Right atrium auricular region (tissue), 2 donors: ENCODE measurements at places on chromosomes 4 and X. TPM values are rescaled to one million over a fixed set of nuclear protein-coding genes. Genes with fewer than 3 reads are reported as not detected.

GRCh38 chrX:40420899-40421729 lies 159.7 kb upstream of the ATP6AP2 start:
- H3K27me3 ChIP-seq, result no peaks in the 10 kb centered on the region
- H3K4me1 ChIP-seq, result no peaks in the 10 kb centered on the region
- no peaks in the 10 kb centered on the region for H3K36me3 ChIP-seq
- no peak for DNase-seq
- no peak overlapping the region for H3K27ac ChIP-seq

DNA sequence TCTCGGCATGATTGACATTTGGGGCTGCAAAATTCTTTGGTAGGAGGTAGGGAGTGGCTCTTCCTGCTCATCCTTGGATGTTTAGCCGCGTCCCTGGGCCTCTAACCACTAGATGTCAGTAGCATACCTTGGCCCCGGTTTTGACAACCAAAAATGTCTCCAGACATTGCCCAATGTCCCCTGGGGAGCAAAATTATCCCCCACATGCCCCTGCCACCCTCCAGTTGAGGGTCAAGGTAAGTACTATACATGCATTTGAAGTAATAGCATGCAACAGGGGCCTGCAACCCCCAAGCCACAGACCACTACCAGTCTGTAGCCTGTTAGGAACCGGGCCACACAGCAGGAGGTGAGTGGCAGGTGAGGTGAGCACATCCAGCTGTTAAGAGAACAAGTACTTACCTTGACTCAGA lies 17.6 kb upstream of the KIAA1210 start:
- no peak for DNase-seq
- H3K4me3 ChIP-seq, result no peak overlapping the region

- H3K36me3 ChIP-seq, result no peaks in the 10 kb centered on the region
- no peaks in the 10 kb centered on the region for H3K27me3 ChIP-seq
- H3K4me3 ChIP-seq, result no peak overlapping the region
- no peaks in the 10 kb centered on the region for H3K4me1 ChIP-seq
- no peak for DNase-seq
Measured at GRCh38 chrX:121546317-121546716, 498.9 kb downstream of the GLUD2 start.

DNA sequence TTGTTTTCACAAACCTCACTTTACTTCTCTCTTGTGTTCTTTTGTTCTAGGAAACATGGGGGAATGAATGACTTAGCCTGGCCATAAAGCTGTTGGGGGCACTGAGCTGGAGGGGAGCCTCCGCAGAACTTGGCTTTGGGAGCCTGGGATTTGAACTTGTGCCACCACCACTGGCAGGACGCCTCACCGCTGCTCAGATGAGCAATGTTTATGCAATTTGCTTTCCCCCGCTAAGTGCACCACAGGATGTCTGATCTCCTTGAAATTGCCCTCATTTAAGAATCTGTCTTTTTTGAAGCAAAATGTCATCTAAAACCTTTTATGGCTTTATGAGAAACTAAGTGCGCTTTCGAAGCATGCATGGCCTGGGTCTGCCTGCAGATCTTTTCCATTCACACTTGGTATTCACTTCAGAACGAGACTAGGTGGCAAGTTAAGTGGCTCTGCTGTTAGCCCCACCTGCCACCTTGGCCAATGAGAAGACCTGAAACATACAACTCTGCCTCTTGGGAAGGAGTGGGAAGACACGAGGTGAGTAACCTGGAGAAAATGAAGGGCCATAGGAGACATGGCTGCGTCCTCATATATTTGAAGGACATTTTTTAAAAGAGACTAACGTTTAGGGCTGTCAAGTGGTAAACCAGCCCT lies 119.3 kb downstream of the LDB2 start:
- H3K27me3 ChIP-seq, result no peaks in the 10 kb centered on the region
- H3K36me3 ChIP-seq, result no peaks in the 10 kb centered on the region
- H3K4me1 ChIP-seq, result no peaks in the 10 kb centered on the region
- no peak overlapping the region for H3K27ac ChIP-seq

DNA sequence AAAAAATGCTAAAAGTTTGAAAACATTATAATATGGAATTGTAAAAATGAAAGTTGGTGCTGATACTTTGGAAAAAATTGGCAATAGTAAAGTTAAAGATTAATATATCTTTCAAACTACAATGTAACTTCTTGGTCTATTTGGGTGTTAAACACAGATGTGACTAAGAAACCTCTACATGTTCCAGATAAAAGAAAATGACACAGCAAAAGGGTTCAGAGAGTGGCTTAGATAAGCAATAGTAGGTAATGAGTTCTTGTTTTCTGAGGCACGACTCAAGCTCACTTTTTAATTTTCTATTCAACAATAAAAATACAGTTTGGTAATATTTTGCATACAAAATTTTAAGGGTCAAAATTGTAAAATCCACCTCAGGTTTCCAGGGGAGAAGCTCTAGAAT lies 292.7 kb downstream of the GALNTL6 start:
- DNase-seq, result no peak
- H3K4me3 ChIP-seq, result no peak overlapping the region
- no peaks in the 10 kb centered on the region for H3K27me3 ChIP-seq
- H3K27ac ChIP-seq, result no peak overlapping the region
- no peaks in the 10 kb centered on the region for H3K36me3 ChIP-seq

- H3K27me3 ChIP-seq, result no peaks in the 10 kb centered on the region
- H3K36me3 ChIP-seq, result no peaks in the 10 kb centered on the region
- no peak overlapping the region for H3K4me3 ChIP-seq
- H3K4me1 ChIP-seq, result no peaks in the 10 kb centered on the region
- H3K27ac ChIP-seq, result no peak overlapping the region
Measured at GRCh38 chr4:89586864-89587263, 250.1 kb downstream of the SNCA start.

GRCh38 chr4:66219401-66219800 lies 549.1 kb upstream of the EPHA5 start:
- H3K27ac ChIP-seq, result no peak overlapping the region
- no peaks in the 10 kb centered on the region for H3K27me3 ChIP-seq
- H3K4me1 ChIP-seq, result no peaks in the 10 kb centered on the region
- no peaks in the 10 kb centered on the region for H3K36me3 ChIP-seq

DNA sequence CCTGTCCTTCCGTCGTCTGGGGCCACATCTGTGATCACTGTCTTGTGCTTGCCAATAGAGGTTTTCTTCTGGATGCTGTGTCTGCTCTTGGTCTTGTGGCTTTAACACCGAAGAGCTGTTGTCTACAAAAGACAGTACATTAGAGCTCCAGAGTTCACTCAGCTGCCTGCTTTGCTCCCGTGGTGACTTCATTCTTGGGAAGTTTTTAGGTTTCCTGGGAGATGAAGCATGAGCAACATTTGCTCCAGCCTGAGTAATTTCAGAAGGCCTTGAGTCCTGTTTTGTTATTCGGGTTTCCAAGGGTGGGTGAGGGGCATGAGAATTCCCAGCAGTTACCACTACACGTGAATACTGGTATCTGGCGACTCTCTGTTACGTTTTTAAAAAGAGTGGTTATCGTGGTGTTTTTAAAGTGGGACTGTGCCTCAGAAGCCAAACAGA lies 189.2 kb downstream of the SHROOM3 start:
- H3K4me3 ChIP-seq, result no peak overlapping the region
- no peaks in the 10 kb centered on the region for H3K27me3 ChIP-seq
- peak; percentile 67 for DNase-seq
- peak overlapping the region; percentile 35 for H3K27ac ChIP-seq
- H3K4me1 ChIP-seq, result peaks cover 15% of the 10 kb centered on the region
- H3K36me3 ChIP-seq, result no peaks in the 10 kb centered on the region

DNA sequence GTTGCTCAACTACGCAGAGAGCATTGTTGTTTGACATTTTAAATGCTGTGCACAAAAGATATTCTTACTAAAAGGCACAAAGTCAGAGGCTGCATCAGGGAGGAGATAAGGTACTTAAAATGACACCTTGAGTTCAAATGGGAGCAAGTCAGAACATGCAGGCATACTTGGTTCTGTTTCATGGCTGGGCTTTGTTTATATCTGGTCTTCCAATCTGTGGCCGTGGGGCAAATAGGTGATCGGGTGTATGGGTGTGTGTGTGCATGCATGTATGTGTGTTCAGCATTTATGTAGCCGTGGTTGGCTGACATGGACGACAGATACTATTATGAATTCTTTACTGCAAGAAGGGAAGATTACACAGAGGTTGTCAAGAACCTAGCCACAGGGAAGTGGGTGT lies 106.1 kb downstream of the RASL11B start:
- no peaks in the 10 kb centered on the region for H3K4me1 ChIP-seq
- no peak overlapping the region for H3K4me3 ChIP-seq
- DNase-seq, result no peak
- H3K36me3 ChIP-seq, result no peaks in the 10 kb centered on the region
- H3K27me3 ChIP-seq, result no peaks in the 10 kb centered on the region
- H3K27ac ChIP-seq, result no peak overlapping the region

GRCh38 chr4:159197260-159197884 lies 94.5 kb downstream of the RAPGEF2 start:
- H3K4me1 ChIP-seq, result peaks cover 36% of the 10 kb centered on the region
- peak overlapping the region; percentile 19 for H3K4me3 ChIP-seq
- DNase-seq, result no peak
- no peaks in the 10 kb centered on the region for H3K36me3 ChIP-seq
- H3K27ac ChIP-seq, result peak overlapping the region; percentile 31

- no peaks in the 10 kb centered on the region for H3K27me3 ChIP-seq
- no peak overlapping the region for H3K27ac ChIP-seq
- H3K36me3 ChIP-seq, result no peaks in the 10 kb centered on the region
Measured at GRCh38 chr4:127224556-127224955, 408.2 kb upstream of the INTU start.

DNA sequence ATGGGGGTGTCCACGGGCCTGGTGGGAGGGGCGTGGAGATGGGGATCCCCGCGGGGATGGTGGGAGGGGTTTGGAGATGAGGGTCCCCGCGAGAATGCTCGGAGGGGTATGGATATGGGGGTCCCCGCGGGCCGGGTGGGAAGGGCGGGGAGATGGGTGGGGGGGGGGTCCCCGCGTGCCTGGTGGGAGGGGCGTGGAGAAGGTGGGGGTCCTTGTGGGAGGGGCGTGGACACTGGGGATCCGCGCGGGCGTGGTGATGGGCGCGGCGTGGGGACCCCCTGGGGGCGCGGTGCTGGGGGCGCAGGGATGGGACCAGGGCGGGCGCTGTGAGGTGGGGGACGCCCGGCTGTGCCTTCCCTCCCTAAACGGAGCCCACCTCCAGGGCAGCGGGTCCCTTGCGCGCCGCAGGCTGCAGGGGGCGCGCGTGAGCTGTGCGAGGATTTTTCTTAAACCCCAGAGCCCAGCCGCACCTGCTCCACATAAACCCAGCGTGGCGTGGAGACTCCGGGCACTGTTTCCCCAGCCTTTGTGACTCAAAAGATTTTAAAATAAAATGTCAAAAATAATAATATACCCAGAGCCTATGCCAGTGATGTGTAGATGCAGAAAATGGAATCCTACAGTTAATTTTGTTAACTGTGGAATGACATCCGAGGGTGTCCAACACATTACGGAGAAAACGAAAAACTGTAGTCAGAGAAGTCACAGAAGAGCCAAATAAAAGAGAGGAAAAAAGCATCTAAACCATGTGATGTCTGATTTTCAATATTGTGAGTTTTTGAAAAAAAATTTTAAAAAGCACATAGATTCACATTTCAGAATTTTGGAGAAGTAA lies 1.5 kb upstream of the ASMTL start:
- H3K27me3 ChIP-seq, result no peaks in the 10 kb centered on the region
- peak; percentile 87 for DNase-seq
- H3K4me3 ChIP-seq, result peak overlapping the region; percentile 79
- H3K36me3 ChIP-seq, result no peaks in the 10 kb centered on the region
- peak overlapping the region; percentile 75 for H3K27ac ChIP-seq
- H3K4me1 ChIP-seq, result peaks cover 18% of the 10 kb centered on the region

DNA sequence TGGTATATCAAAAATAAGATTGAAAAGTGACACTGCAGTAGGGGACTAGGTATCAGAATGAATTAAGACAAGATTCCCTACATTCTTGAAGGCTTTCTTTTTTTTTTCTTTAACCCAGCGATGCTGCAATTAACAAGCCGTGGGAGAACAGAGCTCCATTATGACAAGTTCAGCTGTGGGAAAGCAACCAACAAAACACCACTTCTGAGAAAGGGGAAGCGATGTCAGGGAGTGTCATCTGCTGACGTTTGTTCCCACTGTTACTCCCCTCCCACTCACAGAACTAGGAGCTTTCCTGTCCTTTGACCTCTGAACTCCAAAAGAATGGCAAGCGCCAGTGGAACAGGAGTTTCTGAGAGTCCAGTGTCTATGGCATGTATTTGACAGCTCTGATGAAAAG lies 90.2 kb upstream of the SLITRK2 start:
- H3K27me3 ChIP-seq, result no peaks in the 10 kb centered on the region
- no peaks in the 10 kb centered on the region for H3K4me1 ChIP-seq
- no peak overlapping the region for H3K27ac ChIP-seq
- H3K36me3 ChIP-seq, result no peaks in the 10 kb centered on the region
- DNase-seq, result no peak

DNA sequence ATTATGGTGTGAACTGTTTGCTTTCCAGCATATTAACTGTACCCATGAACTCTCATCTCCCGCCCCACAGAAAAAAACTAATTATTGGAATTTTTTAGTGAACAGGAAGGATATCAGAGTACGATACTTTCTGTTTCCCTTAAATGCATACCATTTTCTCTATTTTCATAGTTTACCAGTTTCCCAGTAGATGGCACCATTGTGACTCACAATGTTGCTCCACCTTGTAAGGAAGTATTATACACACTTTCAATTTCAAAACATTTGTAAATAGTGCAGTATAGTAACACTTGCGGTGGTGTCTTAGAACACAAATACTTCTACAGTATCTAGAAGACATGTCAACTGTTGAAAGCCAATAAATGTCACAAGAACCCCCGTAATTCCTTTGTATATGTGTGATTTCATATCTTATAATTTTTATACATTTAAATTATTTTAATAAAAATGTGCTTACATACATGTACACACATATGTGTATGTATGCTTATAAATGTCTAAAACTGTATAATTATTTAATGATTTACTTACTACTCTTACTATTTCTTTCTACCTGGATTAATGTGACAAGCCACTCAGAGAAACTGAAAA lies 167.3 kb downstream of the SLIT2 start:
- no peaks in the 10 kb centered on the region for H3K36me3 ChIP-seq
- H3K4me1 ChIP-seq, result no peaks in the 10 kb centered on the region
- H3K27ac ChIP-seq, result no peak overlapping the region

DNA sequence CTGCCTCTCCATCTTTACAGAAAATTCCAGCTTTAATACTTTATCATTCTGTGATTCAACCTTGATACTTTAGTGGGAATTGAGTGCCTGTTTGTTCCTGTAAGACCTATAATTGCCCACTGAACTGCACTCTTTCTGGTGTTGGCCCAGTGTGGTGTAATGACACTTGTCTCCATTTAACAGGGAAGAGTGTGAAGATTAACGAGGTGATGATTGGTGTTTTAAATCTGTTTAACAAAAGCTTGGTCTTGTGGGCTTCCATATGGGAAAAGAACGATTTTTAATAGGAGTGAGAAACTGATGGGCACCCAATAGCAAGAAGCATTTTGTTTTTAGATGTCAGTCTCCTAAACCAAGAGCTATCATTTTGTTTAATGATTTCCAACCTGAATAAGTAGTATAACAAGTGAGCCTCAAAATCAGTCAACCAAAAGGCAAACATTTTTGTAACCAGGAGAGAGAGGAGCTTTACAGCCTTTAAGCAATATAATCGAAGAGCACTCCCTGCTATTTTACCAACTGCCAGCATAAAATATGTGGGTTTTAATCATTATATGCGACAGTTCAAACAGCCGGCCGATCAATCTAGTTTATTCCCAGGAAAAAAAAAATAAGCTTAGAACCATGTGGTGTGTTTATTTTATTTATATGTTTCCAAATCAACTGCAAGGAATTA lies 50.2 kb downstream of the SUPT20HL1 start:
- H3K27me3 ChIP-seq, result no peaks in the 10 kb centered on the region
- H3K4me3 ChIP-seq, result no peak overlapping the region
- H3K4me1 ChIP-seq, result no peaks in the 10 kb centered on the region
- DNase-seq, result no peak

Gene PABPC1L2B
- total RNA-seq, result not detected

Gene CSAG1
- not detected for total RNA-seq

Gene UGT2B17
- total RNA-seq, result not detected

Gene PFKFB1
- total RNA-seq, result not detected

Gene APLN
- total RNA-seq, result 2.1 TPM

Gene SCOC
- total RNA-seq, result 53.3 TPM

Gene FGFBP1
- not detected for total RNA-seq
